ENCODE measurements at places on chromosomes 5 and 9.
A peak's percentile ranks its signal among the peaks of the same experiment; 100 is the strongest.

DNA sequence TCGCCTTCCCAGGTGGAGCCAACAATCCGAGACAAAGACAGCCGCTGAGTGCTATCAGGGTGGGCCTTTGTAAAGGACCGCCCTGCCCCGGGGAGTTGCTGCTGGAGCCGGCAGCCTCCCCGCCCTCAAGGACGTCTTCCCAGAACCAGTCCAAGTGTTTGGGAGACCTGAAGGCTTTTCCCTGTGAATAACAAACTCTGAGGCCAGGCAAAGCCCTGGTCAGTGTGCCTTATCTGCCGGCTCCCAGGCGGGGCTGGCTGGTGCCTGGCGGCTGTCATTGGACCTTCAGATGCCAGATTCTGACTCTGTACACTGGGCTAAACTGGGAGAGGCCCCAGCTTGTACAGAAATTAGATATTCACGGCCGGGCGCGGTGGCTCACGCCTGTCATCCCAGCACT, 2.1 kb downstream of the SLC9A3 start:
- DNase-seq = no peak

DNA sequence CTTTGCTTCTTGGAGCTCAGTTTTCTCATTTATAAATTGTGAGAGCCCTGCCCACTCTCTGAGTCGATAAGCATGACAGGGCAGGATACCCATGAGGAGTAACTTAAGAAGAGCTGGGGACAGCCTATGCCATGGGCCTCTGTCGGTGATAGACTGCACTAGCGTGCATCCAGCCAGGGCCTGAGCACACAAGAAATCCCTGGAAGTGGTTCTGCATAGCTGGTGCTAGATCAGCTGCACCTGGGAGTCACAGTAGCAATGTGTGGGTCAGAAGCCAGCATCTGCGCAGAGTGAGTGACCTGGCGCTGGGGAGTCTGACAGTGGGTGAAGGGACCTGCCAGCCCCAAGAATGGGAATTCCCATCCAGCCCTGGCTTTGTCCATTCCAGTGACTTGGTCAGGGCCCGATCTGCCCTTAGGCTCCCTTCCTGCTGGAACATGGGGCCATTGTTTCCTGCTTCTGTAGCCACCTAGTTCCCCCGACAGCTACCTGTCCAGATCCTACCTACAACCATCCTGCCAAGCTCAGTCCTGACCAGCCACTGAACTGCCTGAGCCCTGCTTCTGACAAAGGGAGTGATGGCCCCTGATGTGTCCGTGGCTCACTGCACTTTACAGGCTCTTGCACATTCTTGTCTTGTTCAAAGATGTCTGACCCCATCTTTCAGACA, 35.9 kb upstream of the NANS start:
- no peak for DNase-seq

DNA sequence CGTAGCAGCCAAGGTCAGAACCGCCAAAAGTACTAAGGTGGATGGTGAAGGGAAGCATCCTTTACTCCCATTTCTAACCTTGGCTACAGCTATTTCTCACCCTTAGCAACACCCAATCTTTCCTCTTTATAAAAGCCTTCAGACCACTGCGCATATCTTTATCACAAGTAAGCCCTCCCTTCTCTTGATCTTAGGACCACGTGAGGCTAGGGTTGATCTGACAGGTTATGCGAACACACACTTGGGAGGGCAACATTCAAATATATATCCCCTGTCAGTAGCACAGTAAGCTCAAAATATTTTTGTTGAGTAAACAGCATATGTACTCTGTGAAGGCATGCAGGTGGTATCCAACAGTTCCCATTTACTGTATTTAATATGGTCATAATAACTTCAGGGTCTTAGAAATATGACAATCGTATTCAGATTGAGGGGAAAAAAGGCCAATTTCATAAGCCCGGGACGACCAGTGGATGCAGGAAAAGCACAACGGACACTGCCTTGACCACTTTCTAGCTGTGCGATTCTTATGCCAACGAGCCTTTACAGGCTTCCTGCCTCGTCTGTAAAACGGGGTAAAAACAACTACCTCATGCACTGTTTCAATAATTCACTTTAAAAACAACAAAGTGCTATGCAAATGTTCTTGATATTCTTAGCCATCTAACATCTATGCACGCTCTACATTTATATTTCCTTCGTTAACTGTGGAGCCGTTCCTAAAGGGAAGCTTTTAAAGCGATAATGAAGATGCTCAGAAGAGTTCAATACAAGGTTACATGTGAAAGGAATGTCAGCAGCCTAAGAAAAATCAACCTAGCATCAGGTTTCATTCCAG, 1.3 kb downstream of the ARSB start:
- peak; percentile 19 for DNase-seq

DNA sequence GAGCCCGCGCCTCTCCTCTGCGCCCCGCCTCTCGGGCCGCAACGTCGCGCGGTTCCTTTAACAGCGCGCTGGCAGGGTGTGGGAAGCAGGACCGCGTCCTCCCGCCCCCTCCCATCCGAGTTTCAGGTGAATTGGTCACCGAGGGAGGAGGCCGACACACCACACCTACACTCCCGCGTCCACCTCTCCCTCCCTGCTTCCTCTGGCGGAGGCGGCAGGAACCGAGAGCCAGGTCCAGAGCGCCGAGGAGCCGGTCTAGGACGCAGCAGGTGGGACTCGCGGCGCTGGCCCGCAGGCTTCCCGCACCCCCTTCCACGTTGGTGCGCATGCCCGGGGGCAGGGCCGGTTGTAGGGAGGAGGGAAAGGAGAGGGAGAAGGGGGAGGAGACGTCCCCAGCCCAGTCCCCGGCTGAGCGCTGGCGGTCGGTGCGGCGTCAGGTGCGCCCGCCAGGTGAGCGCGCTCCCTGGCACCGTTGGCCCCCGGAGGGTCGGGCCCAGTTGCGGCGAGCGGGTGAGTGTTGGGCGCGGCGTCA, at the start of gene OCLN:
TSS of gene OCLN (plus strand) at position 400 of the 532 bp plus-strand sequence. CDS start 11,455 bp downstream, outside the sequence.
- peak; percentile 45 for DNase-seq

GRCh38 chr5:60977956-60978737, 33.1 kb downstream of the NDUFAF2 start:
- DNase-seq = no peak

DNA sequence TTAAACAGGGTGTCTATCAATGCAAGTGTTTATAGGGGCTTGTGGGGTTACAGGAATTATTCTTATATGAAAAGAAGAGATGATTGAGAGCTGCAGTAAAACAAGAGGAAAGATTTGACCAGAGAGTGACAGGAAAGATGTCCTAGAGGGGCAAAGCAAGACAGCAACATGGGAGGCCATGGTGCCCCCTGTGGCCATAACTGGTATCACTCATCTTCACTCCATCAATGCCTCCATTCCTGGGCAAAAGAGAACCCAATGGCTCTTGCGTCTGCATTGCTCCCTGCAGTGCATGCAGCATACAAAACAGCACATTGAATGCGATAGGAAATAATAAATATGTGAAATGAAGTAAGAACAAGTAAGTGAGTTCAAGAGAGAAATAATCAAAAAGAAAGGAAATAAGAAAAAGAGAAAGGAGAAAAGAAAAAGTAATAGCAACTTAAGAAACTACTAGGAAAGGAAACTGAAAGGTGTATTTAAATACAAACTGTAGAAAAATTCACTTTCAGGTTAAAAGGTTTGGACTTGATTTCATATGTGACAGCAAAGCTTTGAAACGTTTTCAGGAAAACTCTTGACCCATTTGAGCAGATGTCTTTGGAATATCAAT, 206.6 kb downstream of the SEMA5A start:
- no peak for DNase-seq

DNA sequence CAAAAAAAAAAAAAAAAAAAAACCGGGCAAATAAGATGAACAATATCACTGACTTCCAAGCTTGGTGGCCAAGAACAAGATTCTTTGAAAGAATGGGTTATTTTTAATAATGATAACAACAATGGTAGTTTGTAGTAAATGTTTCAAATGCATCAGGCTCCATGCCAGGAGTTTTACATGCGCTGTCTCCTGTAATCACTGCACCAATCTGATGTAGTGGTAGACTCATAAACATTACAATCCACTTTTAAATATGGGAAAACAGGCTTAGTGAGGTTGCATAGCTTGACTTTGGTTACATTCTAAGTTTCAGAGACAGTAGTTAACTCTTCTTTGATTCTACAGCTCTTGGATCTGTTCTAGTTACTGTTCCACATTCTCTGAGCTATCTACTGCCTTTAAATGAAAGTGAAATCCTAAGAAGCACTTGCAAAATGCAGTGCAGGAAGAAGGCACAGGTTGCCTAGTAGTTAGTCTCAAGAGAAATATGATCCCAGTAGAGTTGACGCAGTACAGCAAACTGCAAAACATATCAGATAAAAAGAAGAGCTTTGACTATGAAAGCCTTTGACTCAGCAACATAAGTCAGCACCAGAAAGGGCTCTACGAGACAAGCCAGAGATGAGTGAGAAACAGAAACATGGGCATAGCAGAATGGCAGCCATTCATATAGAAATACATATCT, 62.1 kb downstream of the PDE4D start:
- DNase-seq = no peak

All from AG08396 (cell line).